ENCODE measurements at places on chromosomes 4 and X.

DNA sequence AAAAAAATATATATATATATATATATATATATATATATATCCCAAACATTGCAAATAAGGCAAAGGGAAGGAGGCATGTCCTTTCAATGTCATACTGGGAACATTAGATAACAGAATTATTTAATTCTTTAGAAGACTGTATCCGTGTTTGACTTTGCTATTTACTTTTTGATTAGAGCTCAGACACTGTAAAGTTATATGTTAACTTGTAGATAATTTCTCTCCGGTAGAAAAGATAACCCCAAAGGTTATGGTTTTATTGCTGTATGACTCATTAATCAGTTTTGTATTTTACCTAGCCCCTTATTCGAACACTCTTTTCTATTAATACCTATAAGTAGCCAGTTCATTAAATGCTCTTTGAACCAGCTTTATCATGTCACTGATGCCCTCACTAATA, 150.6 kb upstream of the DUSP21 start:
- DNase-seq = no peak

DNA sequence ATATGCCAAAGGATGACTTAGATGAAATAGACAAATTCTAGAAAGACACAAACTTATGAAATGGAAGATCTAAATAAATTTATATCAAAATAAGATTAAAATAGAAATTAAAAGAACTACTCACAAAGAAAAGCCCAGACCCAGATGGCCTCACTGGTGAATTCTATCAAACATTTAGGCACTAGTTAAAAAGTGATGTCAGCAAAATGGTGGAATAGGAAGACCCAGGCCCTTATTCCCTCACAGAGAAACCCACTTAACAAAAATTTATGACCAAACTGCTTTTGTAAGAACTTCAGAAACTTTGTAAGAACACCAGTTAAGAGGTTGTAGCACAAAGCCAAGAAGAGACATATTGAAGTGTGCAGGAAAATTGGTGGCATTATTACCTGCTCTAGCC, 129.5 kb downstream of the GATB start:
- no peak for DNase-seq

- DNase-seq = no peak
Measured at GRCh38 chr4:154625971-154626370, 13.5 kb upstream of the FGG start.

GRCh38 chr4:75715105-75715799, 9.1 kb upstream of the USO1 start:
- peak; percentile 56 for DNase-seq

DNA sequence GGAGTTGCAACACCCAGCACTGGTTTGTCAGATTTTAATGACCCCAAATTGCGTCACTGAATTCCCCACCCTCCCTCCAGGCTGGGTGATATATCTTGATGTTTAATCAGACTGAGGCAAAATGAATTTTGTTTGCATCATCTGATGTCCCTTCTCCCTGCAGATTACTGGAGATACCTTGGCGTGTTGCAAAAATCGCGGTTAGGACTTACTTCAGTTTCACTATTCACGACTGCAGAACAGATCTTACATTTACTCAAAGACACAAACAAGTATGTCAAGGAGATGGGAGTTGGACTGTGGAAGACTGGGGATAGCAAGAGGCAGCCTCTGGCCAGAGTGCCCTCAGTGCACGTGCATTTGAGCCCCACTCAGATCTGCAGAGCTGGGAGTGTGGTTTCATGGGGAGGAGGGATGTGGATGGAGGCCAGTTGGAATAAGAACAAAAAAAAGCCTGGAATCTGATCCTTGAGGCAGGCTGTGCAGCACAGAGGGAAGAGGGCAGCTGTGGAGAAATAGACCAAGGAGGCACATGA, 92.2 kb upstream of the MTM1 start:
- peak; percentile 19 for DNase-seq

- peak; percentile 84 for DNase-seq
Measured at GRCh38 chrX:40158036-40158706, 60.4 kb upstream of the BCOR start.

- DNase-seq = no peak
Measured at GRCh38 chr4:7661846-7662506, 227.2 kb upstream of the PSAPL1 start.

DNA sequence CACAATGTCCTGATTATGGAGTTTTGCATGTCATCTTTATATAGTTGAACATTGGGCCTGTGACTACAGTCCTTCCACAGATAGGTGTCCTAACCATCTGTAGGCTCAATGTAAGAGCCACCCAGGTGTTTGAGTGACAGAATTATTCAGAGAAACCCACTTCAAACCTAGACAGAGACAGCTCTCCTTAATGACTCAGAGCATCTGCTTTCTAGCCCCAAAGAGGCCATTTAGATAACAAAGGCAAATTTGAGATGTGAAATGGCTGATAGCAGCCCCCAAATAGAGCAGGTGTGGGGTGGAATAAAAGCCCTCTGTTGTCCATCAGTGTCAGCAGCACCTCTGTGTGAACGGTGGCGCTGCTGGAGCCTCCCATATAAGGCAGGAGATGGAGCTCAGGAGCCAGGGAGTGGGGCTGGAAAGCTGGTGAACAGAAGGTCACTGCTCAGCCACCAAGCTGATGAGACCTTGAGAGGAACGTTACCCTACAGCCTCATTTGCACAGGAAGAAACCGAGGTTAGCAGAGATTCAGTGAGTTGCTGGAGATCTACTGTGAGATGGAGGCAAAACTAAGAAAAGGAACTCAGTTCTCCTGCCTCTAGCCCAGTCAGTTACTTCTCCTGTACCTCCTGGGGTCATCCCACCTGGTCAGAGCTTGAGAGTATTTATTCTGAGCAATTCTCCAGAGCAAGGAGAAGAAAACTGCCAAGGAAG, 153.3 kb upstream of the LNX1 start:
- DNase-seq = no peak

DNA sequence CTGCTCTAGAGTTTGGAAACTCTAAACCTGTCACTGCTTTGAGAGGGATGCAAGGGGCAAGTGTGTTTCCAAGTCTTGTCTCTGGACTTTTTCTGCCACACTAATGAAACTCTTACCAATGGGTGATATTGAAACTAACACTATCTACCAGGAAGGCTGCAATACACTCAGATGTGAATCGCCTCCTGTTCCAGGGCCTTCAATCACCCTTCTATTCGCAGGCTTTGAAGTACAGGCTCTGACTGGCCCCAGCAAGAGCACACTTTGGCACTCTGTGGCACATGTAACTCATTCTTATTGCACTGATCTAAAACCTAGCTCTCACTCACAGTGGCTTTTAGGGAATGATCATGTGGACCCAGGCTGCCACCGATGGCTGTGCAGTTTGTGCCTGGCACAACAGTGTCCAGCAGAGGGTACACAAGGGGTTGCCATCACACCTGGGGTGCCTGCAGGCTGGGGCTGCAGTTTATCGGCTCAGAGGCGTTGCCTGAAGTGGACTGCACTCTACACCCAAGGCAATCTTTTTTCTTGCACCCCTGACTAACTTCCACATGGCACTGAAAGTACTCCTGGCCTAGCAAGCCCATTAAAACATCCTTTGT, 210.8 kb downstream of the MGST2 start:
- no peak for DNase-seq

DNA sequence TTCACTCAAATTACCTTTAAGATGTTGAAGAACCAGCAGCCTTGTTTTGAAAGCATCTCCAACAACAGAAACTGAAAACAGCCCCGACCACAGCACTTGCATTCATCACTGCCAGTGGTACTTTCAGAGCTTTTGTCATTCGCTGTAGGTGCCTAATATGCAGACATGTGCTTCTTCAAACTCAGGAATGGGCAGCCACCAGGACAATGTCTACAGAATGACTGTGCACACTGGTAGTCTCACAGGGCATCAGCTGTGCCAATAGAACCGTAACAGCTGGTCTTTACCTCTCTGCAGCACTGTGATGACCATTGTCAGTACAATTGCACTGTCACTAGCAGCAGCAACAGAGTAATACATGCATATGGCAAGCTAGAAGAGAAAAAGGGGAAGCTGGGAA, 1149.7 kb downstream of the STPG2 start:
- no peak for DNase-seq

GRCh38 chrX:81261576-81261975, 59.7 kb downstream of the SH3BGRL start:
- no peak for DNase-seq

GRCh38 chr4:7658341-7659204, 223.8 kb upstream of the PSAPL1 start:
- no peak for DNase-seq

DNA sequence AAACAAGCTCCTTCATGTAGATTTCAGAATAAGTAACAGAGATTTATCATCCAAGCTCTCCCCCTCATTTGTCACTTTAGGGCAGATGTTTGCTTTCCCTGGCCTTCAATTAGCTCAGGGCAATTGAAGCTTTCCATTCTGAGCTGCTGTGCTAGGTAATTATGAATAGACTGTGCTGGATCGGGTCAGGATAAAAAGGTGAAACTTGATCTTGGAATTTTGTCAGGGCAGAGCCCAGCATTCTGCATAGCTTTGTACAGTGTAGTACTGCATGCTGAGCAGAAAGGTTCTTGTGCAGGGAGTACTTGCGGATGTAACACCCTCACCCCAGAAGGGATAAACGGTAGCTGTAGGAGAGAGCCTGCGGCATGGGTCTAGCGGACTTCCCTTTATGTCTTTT, 64.0 kb upstream of the CLDN34 start:
- no peak for DNase-seq

GRCh38 chr4:119040694-119041185, 94.9 kb upstream of the MYOZ2 start:
- DNase-seq = peak; percentile 66

DNA sequence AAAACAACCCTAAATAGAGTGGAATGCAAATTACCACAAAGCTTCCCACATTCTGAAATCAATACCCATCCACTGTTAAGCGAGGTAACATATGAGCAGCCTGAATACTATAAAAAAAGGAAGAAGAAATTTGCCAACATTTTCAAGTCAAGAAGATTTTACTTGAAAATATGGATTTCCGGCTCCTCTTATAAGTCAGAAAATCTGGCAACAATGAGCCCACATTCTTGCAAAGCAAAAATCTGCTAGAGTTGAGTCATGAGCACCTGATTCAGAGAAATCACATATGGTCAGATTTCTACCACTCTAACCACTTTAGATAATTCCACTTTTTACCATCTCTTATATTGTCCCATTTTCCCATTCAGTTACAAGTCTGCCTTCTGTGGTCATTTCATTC, 395.7 kb downstream of the DTHD1 start:
- DNase-seq = no peak

GRCh38 chrX:136163689-136164088, 16.4 kb downstream of the FHL1 start:
- DNase-seq = peak; percentile 9

DNA sequence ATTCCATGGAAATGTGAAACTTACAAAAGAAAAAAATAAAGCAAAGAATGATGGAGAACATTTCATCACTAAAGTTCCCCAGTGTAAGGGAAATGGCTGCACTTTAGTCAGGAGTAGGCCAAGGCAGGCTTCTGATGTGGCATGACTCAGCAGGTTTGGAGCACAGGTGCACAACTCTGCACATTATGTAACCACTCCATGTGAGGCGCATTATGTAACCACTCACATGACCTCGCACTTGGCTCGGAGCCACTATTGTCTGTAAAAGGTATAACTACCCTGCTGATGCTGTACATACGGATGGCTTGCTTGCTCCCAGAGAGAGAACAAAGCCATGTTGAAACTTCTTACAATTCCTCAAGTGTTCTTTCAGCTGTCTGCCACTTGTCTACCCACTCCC, 727.6 kb downstream of the TRAM1L1 start:
- no peak for DNase-seq

DNA sequence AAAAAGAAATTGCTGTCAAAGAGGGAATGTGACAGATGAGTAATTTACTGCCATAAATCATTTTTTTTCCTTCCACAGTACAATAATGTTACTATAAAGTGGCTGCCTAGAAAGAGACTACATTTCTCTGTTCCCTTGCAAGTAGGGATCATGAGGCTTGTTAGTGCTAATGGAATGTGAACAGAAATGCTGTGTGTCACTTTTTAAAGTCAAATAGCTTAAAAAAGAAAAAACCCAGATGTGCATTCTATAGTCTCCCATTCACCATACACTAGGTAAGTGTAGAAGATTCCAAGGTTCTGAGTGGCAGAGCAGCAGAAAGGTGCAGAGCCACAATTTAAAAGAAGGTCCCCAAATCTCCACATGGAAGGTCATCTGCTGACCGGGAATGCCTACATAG, 328.4 kb downstream of the CAMK2D start:
- DNase-seq = no peak

- peak; percentile 53 for DNase-seq
Measured at GRCh38 chr4:184347251-184348239, 126.8 kb downstream of the IRF2 start.

- DNase-seq = no peak
Measured at GRCh38 chr4:184889666-184890335, 64.0 kb upstream of the ACSL1 start.

DNA sequence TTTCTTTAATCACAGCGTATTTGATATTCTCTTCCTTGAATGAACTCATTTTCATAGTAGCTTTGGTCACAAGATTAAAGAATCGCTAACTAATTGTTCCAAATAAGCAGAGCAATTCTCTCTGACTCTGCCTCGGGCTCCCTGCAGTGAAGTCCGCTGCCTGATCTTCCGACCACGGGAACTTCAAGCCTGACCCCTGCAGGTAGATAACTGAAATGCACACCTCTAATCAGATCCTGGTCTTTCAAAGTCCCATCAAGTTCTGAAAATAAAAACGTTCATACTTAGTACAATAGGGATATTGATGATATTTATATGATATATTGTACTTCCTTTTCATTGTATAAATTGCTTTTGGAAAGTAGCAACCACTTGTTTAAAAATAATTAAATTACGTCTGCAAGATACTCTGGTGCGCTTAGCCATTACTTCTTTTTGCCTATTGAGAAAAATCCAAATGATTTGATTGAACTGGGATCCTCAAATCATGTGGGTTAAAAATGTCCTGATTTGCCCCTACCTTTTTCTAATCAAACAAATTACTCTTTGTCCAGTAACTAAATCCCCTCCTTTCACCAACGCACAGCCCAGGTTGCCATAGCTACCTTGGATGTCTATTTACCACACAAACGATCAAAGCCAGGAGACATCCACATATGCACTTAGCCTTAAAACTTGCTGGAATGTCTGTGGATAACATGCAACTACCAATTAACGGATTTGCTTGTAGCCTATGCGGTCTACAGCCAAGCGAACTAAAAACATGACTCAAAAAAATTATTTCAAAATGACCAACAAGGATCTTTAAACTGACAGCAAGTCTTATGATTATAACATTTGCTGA, 4.2 kb downstream of the MID1 start:
- DNase-seq = peak; percentile 24
